T-helper 2 cell treated with Interferon-gamma antibody and Interleukin-4, amounts not matched to agents 100 ng/mL and 5 ng/mL, for 36 hours (primary cell): ENCODE measurements at places on chromosomes 3 and 15. TPM values are rescaled to one million over a fixed set of nuclear protein-coding genes. Genes with fewer than 3 reads are reported as not detected.

The RBPMS2 gene
- not detected in 2 replicates for total RNA-seq

The SERPINI2 gene
- total RNA-seq = not detected in 2 replicates

The UROC1 gene
- not detected in 2 replicates for total RNA-seq

The C3orf70 gene
- total RNA-seq = 0.07 TPM in 2 replicates

The ARNT2 gene
- 0.23 TPM in 1 of 2 replicates, not detected in the other for total RNA-seq

The SCN11A gene
- 0.09 TPM in 1 of 2 replicates, not detected in the other for total RNA-seq

The LIPC gene
- total RNA-seq = 3.0 and 3.6 TPM in 2 replicates

The C3orf22 gene
- not detected in 2 replicates for total RNA-seq

The MELTF gene
- total RNA-seq = 6.9 and 9.0 TPM in 2 replicates

The NOX5 gene
- total RNA-seq = 0.02 TPM in 2 replicates

The EIF4E3 gene
- total RNA-seq = 65.3 and 66.2 TPM in 2 replicates

The FBXL2 gene
- total RNA-seq = not detected in 2 replicates

The C3orf49 gene
- total RNA-seq = not detected in 2 replicates

The ITIH1 gene
- total RNA-seq = not detected in 2 replicates

The PAK6 gene
- 0.43 and 0.64 TPM in 2 replicates for total RNA-seq

The BCHE gene
- not detected in 2 replicates for total RNA-seq

The GOLGA6D gene
- not detected in 2 replicates for total RNA-seq

The TRPM1 gene
- total RNA-seq = not detected in 2 replicates

The ISLR2 gene
- total RNA-seq = not detected in 2 replicates

The COX5A gene
- total RNA-seq = 281 and 287 TPM in 2 replicates
